ENCODE measurements at places on chromosomes 2 and 18.
A peak's percentile ranks its signal among the peaks of the same experiment; 100 is the strongest.

DNA sequence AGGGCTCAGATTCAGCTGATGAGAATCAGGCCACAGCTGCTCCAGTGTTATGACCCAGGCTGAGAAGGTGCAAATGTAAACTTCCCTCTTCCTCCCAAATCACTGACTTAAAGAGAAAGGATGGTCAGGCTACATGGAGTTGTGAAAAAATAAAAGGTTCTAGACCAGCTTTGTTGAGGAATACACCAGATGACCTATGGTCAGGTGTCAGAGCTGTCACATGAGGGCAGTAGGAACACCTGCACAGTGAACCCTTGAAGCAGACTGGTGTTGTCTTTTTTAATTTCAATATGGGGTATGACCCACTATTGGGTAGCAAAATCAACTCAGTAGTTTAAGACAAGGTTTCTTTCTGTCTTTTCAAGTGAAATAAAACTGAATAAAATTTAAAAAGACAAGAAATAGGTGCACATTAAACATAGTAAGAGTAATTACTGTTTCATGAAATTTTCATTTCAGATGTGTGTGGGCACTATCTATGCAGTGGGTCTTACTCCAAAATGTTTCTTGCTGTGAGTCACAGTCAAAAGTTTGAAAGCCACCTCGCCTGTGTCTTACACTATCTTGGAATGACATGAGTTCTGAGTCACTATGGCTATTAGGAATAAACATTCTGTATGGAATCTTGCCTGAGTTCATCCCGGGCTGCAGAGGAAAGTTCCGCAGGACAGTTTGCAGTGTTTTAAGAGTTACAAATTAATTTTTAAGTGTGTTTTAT lies 83.6 kb downstream of the ACVR1 start:
- DNase-seq = no peak
- H3K4me1 ChIP-seq = peaks cover 23% of the 10 kb centered on the region
- no peak overlapping the region for H3K4me3 ChIP-seq
- no peaks in the 10 kb centered on the region for H3K36me3 ChIP-seq
- no peaks in the 10 kb centered on the region for H3K27me3 ChIP-seq

GRCh38 chr2:17578466-17578928 lies 38.0 kb downstream of the VSNL1 start:
- peaks cover 9% of the 10 kb centered on the region for H3K4me1 ChIP-seq
- no peak for DNase-seq
- H3K27me3 ChIP-seq = no peaks in the 10 kb centered on the region
- H3K27ac ChIP-seq = peak overlapping the region; percentile 32
- H3K36me3 ChIP-seq = no peaks in the 10 kb centered on the region
- H3K4me3 ChIP-seq = no peak overlapping the region

DNA sequence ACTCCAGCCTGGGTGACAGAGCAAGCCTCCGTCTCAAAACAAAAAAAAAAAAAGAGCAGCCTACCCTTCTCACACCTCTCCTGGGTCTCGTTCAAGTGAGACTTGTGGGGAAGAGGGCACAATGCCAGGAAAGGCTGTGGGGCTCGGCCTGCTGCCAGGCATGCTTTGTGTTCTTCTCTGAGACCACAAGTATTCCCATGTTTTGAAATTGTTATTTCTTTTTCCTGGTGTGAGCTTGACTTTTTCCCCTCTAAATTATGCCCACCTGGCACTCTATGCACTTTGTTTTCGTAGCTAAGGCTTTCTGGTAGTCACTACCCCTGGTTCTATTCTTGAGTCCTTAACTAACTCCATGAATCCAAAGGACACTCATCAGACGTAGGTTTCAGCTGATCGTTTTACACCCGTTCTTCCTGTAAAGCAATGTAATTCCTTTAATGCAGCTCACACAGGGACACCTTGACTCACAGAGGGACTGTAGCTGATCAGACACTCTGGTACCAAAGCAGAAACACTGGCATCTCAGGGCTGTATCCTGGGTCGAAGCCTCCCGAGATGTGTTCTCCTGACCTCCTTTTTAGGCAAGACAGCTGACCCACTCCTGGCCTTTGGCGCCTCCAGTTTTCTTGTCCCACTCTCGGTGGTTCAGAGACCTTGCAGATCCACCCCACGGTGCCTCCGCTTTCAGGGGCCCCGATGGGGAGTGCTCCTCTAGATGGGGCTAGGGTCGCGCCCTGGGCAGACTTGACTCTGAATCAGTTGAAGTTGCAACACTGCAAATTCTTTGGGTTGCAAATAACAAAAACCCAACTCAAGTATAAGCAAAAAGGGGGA lies 193.3 kb upstream of the AGAP1 start:
- H3K27ac ChIP-seq = peak overlapping the region; percentile 78
- H3K4me1 ChIP-seq = no peaks in the 10 kb centered on the region
- H3K27me3 ChIP-seq = no peaks in the 10 kb centered on the region
- no peak for DNase-seq
- no peak overlapping the region for H3K4me3 ChIP-seq

- H3K27ac ChIP-seq = no peak overlapping the region
- H3K4me1 ChIP-seq = no peaks in the 10 kb centered on the region
- H3K27me3 ChIP-seq = no peaks in the 10 kb centered on the region
- no peak overlapping the region for H3K4me3 ChIP-seq
- H3K36me3 ChIP-seq = peaks cover 5% of the 10 kb centered on the region
These were observed 27.2 kb upstream of the PTPN2 start for GRCh38 chr18:12911025-12911928.

DNA sequence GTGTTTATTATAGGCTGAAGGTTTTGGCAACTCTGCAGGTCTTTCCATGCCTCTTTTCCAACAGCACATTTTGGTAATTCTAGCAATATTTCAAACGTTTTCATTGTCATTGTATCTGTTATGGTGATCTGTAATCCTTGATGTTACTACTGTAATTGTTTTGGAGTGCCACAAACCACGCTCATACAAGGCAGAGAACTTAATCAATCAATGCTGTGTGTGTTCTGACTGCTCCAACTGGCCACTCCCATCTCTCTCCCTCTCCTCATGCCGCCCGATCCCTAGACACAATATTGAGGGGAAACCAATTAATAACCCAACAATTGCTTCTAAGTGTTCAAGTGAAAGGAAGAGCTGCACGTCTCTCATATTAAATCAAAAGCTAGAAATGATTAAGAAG lies 32.9 kb downstream of the HDLBP start:
- no peak for DNase-seq
- no peak overlapping the region for H3K4me3 ChIP-seq
- no peaks in the 10 kb centered on the region for H3K27me3 ChIP-seq
- H3K27ac ChIP-seq = no peak overlapping the region
